Amniotic epithelial cell (primary cell): ENCODE measurements at places on chromosomes 3 and 15.
A peak's percentile ranks its signal among the peaks of the same experiment; 100 is the strongest.

DNA sequence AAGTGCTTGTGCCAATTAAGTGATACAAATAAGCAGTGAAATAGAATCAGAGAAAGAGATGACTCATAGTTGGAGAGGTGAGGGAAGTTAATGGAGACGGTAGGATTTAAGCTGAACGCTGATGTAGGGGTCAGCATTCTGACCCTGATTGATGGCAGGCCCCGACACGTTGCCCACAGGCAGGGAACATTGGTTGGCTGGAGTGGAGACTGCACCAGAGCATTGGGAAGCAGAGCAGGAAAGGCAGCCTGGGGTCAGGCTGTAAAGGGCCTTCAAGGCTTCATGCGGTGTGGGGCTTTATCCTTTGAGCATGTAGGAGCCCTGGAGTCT, 68.6 kb downstream of the DCUN1D1 start:
- peak; percentile 19 for DNase-seq

GRCh38 chr3:101009386-101009785, 16.2 kb upstream of the ABI3BP start:
- no peak for DNase-seq

- DNase-seq = no peak
Measured at GRCh38 chr15:81038975-81039607, 38.4 kb downstream of the TLNRD1 start.

- DNase-seq = no peak
Measured at GRCh38 chr3:134796281-134797056, 1.4 kb downstream of the EPHB1 start.

DNA sequence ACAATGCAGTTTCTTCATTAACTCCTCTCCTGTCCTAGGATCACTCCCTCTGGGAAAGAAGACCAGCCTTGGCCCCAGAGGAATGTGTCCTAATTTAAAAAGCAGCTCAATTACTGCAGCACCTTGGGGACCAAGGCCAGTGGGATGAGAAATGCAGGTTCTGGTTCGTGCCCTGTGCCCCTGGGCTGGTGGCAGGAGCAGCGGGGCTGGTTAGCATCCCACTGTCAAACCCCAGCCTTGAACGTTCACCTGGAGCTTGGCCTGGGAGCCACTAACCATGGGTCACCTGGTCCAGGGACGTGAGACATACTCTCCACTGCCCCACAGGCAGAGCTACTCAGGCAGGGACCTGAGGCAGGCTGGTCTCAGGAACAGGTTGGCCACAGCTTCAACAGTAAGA, 8.4 kb upstream of the RTP3 start:
- no peak for DNase-seq
